Activated CD4-positive, alpha-beta memory T cell treated with anti-CD3 and anti-CD28 coated beads for 36 hours (primary cell): ENCODE measurements at places on chromosomes 13 and 19. TPM values are rescaled to one million over a fixed set of nuclear protein-coding genes. Genes with fewer than 3 reads are reported as not detected.

- DNase-seq = peak; percentile 29
These were observed 7.4 kb upstream of the CNFN start for GRCh38 chr19:42397263-42398166.

- no peak for DNase-seq
These were observed 44.0 kb upstream of the RFC3 start for GRCh38 chr13:33773790-33774462.

The ONECUT3 gene
- not detected for total RNA-seq

The ZNF443 gene
- 5.1 TPM for total RNA-seq

GRCh38 chr13:98297051-98297450 is 120.0 kb upstream of the RNF113B start:
- no peak for DNase-seq

GRCh38 chr19:46841458-46842083 is 9.1 kb downstream of the AP2S1 start:
- no peak for DNase-seq

GRCh38 chr19:31666126-31666525 is 316.9 kb upstream of the TSHZ3 start:
- no peak for DNase-seq

DNA sequence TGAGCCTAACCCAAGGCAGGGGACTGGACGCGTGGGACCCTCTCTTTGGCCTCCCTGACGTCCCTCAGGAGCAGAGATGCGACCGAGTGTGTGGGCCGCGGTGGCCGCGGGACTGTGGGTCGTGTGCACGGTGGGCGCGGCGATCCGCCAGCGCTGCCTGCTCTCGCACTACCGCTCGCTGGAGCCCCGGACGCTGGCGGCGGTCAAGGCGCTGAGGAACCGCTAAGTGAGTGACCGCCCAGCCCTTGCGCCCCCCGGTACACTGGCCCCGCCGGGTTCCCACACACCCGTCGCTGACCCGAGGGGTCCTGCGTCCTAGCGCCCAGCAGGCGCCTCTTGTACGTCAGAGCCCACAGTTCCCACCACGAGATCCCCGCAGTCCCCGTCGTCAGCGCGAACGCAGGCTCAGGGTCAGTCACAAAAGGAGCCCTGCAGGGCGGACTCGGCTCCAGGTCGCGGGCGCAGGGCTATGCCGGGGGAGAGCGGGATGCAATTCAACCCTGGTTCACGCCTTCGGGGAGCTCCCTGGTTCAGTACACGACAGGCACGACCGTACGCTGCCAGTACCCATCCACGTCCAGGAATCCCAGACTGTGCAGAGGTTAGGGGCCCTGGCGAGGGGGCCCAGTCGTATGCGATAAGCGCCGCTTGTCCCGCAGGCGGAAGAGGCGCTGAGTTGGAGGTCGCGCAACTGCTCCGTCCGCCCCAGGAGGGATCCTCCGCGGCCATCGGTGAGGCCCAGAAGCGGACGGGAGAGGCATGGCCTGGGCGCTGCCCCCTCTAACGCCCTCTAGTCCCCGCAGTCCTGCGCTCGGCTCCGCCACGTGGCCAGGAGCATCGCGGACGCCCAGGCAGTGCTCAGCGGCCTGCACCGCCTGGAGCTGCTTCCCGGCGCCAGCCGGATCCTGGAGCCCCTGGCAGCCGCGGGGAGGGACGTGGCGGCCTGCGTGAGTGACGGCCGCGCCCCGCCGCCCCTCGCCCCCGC is 3.6 kb upstream of the IFNL2 start:
- DNase-seq = no peak

DNA sequence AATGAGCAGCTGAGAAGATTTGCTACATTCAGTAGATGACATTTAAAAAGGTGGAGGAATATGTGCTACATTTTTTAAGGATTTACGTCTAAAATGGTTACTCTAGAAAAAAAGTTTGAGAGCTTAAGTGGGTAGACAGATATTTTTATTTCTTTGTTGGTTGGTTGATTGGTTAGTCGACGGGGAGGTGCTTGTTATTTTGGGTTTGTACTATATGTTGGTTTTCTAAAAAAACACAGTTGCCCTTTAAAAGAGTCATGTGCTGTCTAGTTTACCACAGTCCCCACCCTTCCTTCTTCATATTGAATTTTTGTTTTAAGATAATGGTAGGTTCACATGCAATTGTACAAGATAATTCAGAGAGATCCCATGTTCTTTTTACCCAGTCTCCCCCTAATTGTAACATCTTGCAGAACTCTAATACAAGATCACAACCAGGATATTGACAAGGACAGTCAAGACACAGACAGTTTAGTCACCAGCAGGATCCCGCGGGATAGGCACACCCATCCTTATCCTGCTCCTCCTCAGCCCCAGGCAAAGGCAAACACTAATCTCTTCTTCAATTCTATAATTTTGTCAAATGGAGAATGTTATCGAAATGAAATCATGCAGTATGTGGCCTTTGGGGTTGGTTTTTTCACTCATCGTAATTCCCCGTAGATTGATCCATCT is 171.4 kb downstream of the FOXO1 start:
- no peak for DNase-seq

GRCh38 chr19:50823389-50824042 is at the start of gene KLK1:
Gene KLK1, minus strand, starts transcription at chr19:50823787. Its CDS starts 39 bp downstream, at chr19:50823748.
- DNase-seq = no peak

GRCh38 chr13:21481359-21481758 is 22.3 kb upstream of the ZDHHC20 start:
- DNase-seq = no peak
